Activated CD4-positive, alpha-beta T cell treated with anti-CD3 and anti-CD28 coated beads, Interleukin-10, Interleukin-2, amounts not matched to agents 100 ng/mL and 50 ng/mL, durations not matched to agents 16 hours and 8 hours (primary cell): ENCODE measurements at places on chromosomes 13 and 19.
A peak's percentile ranks its signal among the peaks of the same experiment; 100 is the strongest.

DNA sequence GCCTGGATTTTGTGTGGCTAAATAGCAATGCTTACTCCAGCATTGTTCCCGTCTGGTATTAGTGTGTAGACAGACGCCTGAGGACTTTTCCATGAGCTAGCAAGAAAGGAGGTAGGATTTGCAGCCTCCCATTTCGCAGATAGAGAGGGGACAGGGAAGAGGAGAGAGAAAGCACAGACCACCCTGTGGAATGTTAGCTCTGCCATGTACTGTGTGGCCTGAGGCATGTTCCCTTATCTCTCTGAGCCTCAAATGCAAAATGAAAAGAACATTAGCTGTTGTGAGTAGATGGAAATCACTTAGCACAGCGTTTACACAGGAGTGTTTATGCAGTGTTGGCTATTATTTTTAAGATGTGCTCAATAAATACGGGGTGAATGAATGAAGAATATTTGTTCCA, 45.5 kb downstream of the OLFM4 start:
- DNase-seq, result no peak

DNA sequence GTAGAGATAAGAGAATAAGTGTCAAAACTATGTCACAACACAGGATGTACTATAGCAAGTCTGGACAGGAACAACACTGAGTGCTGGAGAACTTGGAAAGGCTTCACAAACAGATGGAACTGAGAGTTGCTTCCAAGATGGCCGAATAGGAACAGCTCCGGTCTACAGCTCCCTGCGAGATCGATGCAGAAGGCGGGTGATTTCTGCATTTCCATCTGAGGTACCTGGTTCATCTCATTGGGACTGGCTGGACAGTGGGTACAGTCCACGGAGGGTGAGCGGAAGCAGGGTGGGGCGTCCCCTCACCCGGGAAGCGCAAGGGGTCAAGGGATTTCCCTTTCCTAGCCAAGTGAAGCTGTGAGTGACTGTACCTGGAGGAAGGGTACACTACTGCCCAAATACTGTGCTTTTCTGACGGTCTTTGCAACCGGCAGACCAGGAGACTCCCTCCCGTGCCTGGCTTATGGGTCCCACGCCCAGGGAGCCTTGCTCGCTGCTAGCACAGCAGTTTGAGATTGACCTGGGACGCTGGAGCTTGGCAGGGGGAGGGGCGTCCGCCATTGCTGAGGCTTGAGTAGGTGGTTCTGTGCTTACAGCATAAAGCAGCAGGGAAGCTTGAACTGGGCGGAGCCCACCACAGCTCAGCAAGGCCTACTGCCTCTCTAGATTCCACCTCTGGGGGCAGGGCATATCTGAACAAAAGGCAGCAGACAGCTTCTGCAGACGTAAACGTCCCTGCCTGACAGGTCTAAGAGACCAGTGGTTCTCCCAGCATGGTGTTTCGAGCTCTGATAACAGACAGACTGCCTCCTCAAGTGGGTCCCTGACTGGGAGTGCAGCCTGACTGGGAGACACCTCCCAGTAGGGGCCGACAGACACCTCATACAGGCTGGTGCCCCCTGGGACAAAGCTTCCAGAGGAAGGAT, 46.0 kb downstream of the USP12 start:
- DNase-seq, result no peak

- no peak for DNase-seq
Observed at GRCh38 chr13:26693749-26694463, 66.7 kb downstream of the GPR12 start.

GRCh38 chr13:86882107-86882506, 789.1 kb upstream of the SLITRK5 start:
- DNase-seq, result no peak

GRCh38 chr19:35861640-35862160, 5.0 kb downstream of the KIRREL2 start:
- no peak for DNase-seq

DNA sequence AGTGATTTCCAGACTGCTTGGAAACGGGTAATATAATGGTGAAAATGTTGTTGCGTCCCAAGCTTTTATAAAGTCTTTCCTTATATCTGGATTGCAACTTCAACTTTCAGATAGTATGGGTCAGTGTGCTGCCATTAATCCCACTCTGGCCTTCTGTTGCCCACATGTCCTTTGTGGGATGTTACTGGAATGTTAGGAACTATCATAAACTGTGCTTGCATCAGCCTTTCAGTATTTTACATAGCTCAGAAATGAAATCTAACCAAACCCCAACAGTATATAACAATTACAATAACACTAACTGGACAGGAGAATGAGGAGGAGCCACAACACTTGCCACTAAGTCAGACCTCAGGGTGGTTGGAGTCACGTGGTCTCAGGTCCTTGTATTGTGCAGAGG, 78.9 kb downstream of the LNX2 start:
- no peak for DNase-seq

DNA sequence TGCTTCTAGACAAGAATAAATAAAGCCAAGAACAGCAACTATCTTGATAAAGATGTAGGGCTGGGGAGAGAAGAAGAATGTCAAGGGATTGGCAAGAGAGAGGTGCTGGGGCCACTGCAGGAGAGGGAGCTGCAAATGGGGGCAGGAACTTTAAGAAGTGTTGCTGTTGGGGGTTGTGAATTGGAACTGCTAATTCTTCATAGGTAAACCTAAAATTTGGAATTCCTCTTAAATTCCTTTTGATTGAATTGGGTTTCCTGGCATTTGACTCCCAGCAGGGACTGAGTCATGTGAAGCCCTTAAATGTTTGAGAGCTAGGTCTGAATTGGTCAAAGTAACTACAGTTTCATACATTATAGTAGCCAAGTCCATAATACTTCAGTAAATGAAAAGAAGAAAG, 305.6 kb upstream of the TMTC4 start:
- DNase-seq, result no peak

- peak; percentile 41 for DNase-seq
Observed at GRCh38 chr19:54154603-54155345, 4.7 kb downstream of the LENG1 start.

DNA sequence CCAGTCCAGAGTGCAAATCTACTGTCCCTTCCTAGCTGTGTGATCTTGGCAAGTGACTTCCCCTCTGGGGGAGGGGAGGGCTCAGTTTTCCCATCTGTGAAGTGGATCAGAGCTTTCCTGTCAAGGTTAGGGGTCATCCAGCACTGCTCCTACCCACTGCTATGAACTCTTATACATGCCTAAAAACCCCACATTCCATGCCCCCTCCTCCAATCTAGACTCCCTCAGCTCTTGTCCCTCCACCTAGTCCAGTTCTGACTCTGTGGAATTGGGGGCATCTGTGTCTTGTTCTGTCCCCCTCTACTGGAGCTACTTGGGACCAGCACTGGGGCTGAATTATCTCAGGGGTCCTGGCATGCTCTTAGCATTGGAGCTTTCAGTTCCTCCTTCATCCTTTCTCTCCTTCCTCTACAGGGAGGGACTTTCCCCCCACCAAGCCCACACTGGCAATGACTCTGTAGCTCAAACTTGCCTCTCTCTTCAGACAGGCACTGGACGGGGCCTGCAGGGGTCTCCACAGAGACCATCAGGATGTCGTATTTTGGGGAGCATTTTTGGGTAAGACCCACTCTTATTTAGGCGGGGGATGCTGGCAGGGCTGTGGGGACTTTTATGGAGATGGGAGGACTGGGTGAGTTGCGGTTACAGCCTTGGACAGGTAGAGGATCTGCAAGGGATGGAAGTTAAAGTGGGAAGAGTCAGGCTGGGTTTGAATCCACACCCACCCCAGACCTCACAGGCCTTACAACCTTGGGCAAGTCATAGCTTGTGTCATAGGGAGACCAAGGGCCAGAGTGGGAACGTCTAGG, 3.6 kb downstream of the FCHO1 start:
- DNase-seq, result no peak

DNA sequence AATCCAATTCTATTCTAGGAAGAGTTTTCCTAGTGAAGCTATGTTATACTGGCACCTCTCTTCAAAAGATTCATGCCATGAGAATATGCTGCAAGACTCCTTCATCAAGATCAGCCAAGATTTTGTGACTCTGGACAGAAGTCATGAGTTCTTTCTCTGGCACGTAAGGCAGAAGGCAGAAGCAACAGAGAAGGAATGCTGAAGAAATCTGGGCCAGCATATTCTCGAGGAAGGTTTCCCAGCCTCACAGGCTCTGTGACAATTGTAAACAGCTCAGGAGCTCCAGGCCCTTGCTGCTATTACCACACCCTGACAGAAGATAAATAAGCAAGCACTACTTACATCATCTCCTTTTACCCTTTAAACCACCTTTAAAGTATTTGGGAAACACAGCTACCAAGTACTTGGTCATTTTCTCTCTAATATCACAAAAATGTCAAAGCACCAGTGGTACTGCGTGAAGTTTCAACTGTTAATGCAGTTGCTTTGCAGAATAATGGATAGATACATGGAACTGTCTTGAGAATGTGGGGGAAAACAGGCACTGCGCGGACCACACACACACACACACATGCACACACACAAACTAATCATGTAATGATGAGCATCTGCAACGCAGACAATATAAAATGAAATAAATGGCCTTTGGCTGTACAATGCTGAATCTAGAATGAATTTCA, 55.4 kb downstream of the INTS6 start:
- DNase-seq, result no peak

- DNase-seq, result no peak
Observed at GRCh38 chr13:21229241-21230024, 53.0 kb downstream of the MRPL57 start.

GRCh38 chr19:58277748-58278540, 811 bp upstream of the ZNF8 start:
- DNase-seq, result no peak

GRCh38 chr19:41225238-41226052, 6.4 kb downstream of the AXL start:
- peak; percentile 35 for DNase-seq

DNA sequence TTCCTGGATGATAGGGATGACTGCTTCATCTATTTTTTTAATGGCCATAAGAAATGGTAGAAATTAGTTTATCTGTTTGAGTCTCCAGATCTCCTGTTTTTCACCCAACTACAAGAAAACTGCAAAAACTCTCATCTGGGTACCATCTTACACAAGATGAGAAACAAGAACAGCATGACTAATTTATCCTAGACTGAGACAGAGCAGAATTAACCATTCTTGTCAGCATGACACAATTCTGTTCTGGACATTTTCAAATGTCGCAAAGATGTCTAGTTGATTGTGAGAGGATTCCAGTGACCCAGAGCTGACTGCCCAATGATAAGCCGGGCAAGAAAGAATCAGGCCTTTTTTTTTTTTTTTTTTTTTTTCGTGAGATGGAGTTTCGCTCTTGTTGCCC, 12.8 kb downstream of the ZNF43 start:
- no peak for DNase-seq

- no peak for DNase-seq
Observed at GRCh38 chr13:110923777-110924638, 9.1 kb upstream of the ANKRD10 start.

- no peak for DNase-seq
Observed at GRCh38 chr19:10677751-10678150, 23.5 kb upstream of the QTRT1 start.

DNA sequence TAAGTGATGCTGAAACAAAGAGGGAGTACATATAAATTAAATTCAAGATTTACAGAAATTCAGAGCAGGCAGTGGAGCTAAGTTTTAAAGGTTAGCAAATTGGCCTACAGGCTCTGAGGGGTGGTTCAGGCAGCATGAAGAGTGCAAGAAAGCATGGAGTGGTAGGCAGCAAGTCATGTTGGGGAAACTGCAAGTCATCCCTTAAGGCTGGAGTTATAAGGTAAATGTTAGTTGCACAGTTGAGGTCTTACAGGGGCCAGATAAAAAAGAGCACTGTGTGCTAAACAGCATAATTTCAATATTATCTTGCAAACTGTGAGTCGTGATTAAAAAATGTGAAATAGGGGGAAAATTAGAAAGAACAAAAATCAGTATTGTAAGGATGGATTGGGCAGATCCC, 106.2 kb downstream of the VWA8 start:
- no peak for DNase-seq

DNA sequence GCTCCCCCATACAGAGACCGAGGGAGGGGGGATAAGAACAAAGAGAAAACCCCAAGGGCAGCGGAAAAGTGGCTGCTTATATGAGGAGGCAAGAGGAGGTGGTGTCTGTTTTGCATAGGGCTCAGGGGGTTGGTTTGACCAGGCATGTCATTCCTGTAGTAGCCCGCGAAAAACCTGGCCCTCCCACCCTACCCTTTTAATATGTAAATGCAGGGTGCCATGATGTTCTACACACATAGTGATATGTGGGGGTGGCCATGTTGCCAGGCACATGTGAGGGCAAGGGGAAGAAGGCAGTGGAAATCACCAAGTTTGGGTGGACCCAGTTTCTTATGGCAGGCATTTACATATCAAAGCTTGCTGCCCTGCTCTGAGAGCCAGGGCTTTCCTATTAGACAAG, 203.5 kb upstream of the UBL3 start:
- no peak for DNase-seq

- no peak for DNase-seq
Observed at GRCh38 chr19:51341976-51342580, at the start of gene VSIG10L. Gene VSIG10L, minus strand, starts transcription at chr19:51342139. Its CDS starts 15 bp downstream, at chr19:51342124.

DNA sequence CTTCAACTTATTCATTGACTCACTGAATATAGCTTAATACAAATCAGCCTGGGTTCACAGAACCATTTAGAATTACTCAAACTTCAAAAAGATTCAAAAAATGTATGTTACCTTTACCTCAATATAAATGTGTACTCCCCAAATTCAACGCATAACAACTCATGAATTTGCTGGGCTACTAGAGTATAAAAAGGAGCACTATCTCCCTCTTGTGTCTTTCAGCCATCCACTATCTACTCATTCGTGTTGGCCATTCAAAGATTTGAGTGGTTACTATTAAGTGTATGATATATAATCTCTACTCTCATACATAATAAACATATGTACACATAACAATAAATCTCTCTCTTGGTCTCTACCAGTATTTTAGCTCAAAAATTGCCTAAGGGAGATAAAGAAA, 20.3 kb downstream of the INTS6 start:
- no peak for DNase-seq

DNA sequence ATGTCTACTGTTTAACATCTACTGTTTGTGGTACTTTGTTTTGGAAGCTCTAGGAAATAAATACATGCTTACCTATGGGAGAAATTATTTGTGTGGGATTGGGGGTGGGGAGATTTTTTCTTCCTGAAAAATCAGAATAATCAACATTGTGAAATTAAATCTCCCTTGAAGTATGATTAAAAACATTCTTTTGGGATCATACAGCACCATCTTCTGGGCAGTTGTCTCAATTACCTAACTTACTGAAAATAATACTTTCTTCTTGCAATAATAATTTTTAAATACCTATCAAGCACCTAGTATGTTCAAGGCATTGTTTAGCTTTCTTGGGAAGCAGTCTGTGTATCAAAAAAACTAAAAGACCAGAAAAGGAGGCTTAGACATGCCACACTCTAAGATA, 576.5 kb upstream of the ARGLU1 start:
- no peak for DNase-seq

- DNase-seq, result peak; percentile 94
Observed at GRCh38 chr19:12806242-12807081, at the start of gene RNASEH2A. Gene RNASEH2A, plus strand, starts transcription at chr19:12806584. Its CDS starts 90 bp downstream, at chr19:12806674.

GRCh38 chr19:56969759-56970178, 129.2 kb upstream of the PEG3 start:
- DNase-seq, result no peak

DNA sequence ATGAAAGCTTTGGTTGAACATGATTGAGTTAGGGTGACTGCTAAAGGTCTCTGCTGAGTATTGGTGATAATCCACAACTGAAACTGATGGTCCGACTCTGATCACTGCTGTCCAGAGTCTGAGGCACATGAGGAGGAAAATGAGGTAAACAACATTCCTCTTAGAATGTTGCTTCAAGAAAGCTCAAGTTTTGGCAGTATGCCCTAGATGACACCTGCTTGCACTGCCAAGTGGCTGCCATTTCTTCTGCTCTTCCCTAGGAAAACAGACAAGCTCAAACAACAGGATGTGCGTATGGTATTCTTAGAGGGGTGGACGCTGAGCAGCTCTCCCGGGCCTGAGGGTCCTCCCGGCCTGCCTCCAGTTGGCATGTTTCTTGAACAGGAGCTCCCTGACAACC, 15.2 kb upstream of the MTIF3 start:
- DNase-seq, result no peak
